ENCODE measurements at places on chromosomes 12 and 14. TPM values are rescaled to one million over a fixed set of nuclear protein-coding genes. Genes with fewer than 3 reads are reported as not detected.

Gene ASB2
- total RNA-seq = 40.4 TPM

Gene MTA1
- 138 TPM for total RNA-seq

Gene PTHLH
- total RNA-seq = not detected

Gene GPR135
- total RNA-seq = 1.1 TPM

Gene LGR5
- total RNA-seq = not detected

Gene CHURC1
- total RNA-seq = 70.2 TPM

- H3K27ac ChIP-seq = no peak overlapping the region
- no peak overlapping the region for H3K4me3 ChIP-seq
- no peaks in the 10 kb centered on the region for H3K27me3 ChIP-seq
- H3K36me3 ChIP-seq = no peaks in the 10 kb centered on the region
Measured at GRCh38 chr14:27026097-27026496, 428.3 kb upstream of the NOVA1 start.

DNA sequence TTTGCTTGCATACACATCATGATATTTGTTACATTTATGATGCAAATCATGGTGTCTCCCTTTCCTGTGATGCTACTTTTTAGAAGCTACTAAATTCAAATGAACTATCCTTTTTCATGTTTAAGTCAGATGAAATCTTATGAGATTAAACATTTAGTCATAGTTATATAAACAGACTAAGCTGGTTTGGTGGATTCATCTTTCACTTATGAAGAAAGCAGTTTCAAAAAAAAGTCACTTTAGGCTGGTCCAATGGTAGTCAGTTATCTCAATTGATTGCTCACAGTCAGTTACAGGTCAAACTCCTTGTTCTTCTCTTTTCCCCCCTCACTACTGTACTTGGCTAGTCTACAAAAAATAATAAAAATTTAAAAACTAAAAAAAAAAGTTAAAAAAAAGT, 19.7 kb downstream of the SYCP3 start:
- H3K4me3 ChIP-seq = no peak overlapping the region
- H3K4me1 ChIP-seq = no peaks in the 10 kb centered on the region
- no peak overlapping the region for H3K27ac ChIP-seq
- no peaks in the 10 kb centered on the region for H3K36me3 ChIP-seq
- no peak for DNase-seq
- no peaks in the 10 kb centered on the region for H3K27me3 ChIP-seq

GRCh38 chr12:55681142-55682077, 26.3 kb downstream of the ITGA7 start:
- DNase-seq = no peak
- H3K27me3 ChIP-seq = no peaks in the 10 kb centered on the region
- H3K27ac ChIP-seq = no peak overlapping the region
- peak overlapping the region; percentile 23 for H3K4me3 ChIP-seq
- H3K4me1 ChIP-seq = peaks cover 10% of the 10 kb centered on the region
- no peaks in the 10 kb centered on the region for H3K36me3 ChIP-seq

DNA sequence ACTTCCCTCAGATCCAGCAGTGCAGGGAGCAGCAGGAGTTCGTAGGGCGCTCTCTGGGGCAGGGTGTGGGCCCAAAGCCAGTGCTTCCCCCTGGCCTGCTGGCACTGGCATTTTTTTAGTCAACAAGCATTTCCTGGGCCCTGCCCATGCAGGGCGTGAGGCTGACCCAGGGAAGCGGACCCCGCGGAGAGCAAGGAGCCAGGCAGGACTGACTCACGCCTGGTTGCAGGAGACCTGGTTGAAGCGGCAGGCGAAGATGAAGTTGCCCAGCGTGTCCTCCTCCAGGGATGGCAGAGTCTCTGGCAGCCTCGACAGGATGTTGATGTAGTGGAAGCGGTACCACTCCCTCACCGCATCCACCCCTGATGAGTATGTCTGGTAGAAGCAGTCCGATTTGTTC, 13.5 kb downstream of the SCNN1A start:
- no peak for DNase-seq
- H3K4me3 ChIP-seq = no peak overlapping the region
- no peaks in the 10 kb centered on the region for H3K36me3 ChIP-seq
- no peak overlapping the region for H3K27ac ChIP-seq

GRCh38 chr12:21613931-21614330, 9.3 kb upstream of the GYS2 start:
- H3K4me1 ChIP-seq = no peaks in the 10 kb centered on the region
- H3K27ac ChIP-seq = no peak overlapping the region
- H3K4me3 ChIP-seq = no peak overlapping the region
- H3K36me3 ChIP-seq = no peaks in the 10 kb centered on the region
- H3K27me3 ChIP-seq = no peaks in the 10 kb centered on the region

- H3K27ac ChIP-seq = no peak overlapping the region
- DNase-seq = no peak
- H3K4me1 ChIP-seq = no peaks in the 10 kb centered on the region
- no peaks in the 10 kb centered on the region for H3K27me3 ChIP-seq
- no peak overlapping the region for H3K4me3 ChIP-seq
Measured at GRCh38 chr12:104095289-104095688, 31.0 kb downstream of the HCFC2 start.

DNA sequence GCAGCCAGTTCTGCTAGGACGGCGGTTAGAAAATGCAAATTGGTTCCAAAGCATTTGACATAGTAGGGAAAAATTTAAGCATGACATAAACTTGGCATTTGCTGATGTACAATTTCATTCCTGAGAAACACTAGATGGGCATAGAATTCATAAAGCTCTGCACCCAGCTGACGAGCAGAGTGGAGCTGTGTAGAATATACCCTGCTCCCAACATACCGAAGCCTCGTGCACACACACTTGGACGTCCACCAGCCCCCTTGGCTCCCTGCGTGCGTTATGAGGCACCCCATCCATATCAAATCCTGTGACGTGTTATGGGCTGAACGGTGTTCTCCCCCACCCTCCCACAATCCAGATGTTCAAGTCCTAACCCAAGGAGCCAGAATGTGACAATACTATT, 65.4 kb downstream of the CLMN start:
- H3K4me1 ChIP-seq = peaks cover 32% of the 10 kb centered on the region
- no peaks in the 10 kb centered on the region for H3K36me3 ChIP-seq
- no peak for DNase-seq
- no peaks in the 10 kb centered on the region for H3K27me3 ChIP-seq
- H3K27ac ChIP-seq = no peak overlapping the region
- no peak overlapping the region for H3K4me3 ChIP-seq
